ENCODE measurements at places on chromosomes 11 and 22. TPM values are rescaled to one million over a fixed set of nuclear protein-coding genes. Genes with fewer than 3 reads are reported as not detected.
A peak's percentile ranks its signal among the peaks of the same experiment; 100 is the strongest.

Gene TRPC6
- total RNA-seq = 5.8 TPM

Gene HBB
- total RNA-seq = 144 TPM

Gene ADAMTS8
- total RNA-seq = 1.2 TPM

Gene RGL4
- not detected for total RNA-seq

Gene SCGB1D2
- not detected for total RNA-seq

Gene CCDC87
- 0.55 TPM for total RNA-seq

Gene OR5T3
- not detected for total RNA-seq

Gene MIOX
- not detected for total RNA-seq

Gene PDE3B
- 35.9 TPM for total RNA-seq

Gene IL10RA
- 22.4 TPM for total RNA-seq

Gene KRTAP5-9
- 10.3 TPM for total RNA-seq

- no peak for DNase-seq
Observed at GRCh38 chr11:5369789-5370188, 13.8 kb upstream of the OR51M1 start.

DNA sequence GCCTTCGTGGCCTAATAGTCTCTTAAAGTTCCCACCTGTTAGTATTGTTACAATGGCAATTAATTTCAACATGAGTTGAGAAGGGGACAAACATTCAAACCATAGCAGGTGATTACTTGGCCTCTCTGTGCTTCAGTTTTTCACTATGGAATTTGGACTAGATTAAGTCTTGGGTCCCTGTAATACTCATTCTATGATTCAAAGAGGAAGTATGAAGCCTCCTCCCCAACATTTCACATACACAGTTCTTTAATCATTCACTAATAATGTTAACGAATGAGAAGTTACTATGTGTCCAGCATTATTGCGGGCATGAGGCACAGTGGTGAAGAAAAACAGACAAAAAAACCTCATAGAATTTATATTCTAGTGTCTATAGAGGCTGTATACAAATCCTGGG lies 19.9 kb upstream of the USP47 start:
- DNase-seq = no peak

DNA sequence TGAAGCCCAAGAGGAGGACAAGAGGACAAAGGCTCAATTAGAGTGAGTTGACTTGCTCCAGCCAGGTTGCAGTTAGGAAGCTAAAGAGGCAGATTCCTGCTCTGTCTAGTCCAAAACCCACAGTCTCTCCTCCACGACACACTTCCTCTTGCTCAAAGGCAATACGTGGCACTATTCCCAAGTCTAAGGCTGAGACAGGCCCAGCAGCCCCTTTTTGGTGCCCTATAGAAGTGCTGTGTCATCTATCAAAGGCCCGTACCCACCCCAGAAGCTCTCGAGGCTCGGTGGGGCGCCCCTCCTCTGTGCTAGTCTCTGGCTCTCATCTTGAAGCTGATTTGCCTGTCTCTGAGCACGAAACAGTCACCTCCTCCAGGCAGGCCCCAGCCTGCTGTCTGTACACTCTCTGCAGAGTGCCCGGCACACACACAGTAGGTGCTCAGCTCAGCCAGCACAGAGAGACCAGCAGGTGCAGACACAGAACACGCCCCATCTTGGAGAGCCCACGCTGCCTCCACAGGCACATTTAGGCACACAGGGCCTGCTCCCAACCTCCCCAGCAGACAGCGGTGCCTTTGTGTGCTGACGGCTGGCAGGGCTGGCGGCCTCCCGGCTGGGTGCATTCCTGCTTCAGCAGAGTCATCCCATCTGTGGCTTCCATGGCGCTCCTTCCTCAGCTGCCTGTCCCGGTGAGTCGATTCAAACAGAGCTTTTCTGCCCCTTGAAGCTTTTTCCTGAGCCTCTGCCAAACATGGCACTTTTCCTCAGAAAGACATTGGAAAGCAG lies 52.8 kb downstream of the MYH9 start:
- DNase-seq = no peak

DNA sequence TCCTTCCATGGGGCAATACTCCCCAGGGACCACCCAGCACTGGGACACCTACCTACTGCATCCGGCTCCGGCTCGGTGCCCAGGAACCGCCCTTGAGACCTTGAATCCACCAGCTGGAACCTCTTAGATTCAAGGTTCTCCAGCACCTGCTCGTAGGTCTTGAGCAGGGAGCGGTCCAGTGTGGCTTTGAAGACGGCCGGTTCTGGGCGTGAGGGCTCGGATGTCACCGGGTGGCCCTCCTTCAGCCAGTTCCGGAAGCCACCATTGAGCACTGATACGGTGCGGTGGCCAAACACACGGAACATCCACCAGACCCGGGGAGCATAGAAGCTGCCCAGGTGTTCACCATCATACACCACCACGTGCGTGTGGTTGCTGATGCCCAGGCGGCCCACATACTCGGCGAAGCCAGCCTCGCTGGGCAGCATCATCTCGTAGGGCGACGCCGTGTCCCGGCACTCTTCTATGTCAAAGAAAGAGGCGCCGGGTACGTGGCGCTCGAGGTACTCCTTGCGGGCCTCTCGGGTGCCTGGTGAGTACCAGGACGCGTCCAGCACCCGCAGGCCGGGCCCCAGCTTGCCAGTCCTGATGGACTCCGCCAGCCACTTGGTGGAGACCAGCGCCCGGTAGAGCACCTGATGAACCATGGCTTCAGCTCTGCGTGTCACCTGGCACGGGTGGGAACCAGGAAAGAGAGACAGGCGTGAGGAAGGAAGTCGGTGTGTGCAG lies 997 bp downstream of the TST start:
- no peak for DNase-seq

DNA sequence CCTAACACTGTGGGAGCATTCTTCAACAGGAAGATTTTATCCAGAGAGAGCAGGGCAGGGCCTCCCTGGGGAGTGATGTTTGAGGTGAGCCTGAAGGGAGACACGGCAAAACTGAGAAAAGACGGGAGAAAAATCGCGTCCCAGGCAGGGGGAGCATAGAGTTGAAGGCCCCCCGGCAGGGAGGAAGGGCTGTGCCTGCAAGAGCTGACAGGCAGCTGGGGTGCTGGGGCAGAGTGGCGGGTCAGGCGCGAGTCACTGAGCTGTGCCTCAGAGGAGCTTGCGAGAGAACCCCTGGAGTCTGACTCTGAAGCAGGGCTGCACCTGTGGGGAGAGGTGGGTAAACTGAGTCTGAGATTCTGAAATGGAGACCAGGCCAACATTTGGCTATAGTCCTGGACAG lies 14.8 kb downstream of the PKNOX2 start:
- DNase-seq = no peak

GRCh38 chr11:69888483-69889181 lies 69.4 kb upstream of the FGF3 start:
- DNase-seq = peak; percentile 65

DNA sequence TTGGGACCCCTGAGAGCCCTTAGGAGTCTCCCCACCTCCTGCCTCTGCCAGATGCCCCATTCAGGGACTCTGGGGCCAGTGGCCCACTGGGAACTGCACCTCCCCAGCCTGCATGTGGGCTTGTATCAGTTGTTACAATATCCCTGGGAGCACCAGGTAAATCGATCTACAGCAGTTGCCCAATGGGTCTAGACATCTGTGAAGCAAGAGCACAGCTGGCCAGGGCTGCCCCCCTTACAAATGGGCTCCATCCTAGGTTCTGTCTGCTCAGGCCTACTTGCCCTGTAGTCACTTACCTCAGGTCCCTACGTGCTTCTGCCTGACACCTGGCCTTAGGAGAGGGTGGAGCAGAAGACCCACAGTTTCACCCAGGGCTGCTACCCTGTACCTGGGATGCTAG lies 62.7 kb downstream of the HIRA start:
- no peak for DNase-seq

GRCh38 chr11:34476849-34477248 lies 36.7 kb downstream of the ELF5 start:
- no peak for DNase-seq

DNA sequence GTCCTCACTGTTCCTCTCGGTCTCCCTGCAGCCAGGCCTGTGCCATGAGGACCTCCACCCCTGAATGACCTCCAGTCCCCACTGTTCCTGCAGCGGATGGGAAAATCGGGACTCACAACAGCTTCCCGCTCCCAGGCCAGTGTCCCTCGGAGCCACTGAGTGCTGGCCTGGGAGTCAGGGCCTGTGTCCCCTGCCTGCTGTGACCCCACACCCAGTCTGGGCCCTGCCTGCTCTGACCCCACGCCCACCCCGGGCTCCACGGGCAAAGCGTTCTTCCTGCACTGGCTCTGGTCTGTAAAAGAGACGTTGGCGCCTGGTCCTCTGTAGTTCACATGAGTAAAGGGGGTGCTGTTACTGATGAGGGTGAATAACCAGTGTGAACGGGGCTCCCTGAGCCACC lies 73.0 kb upstream of the SHISAL1 start:
- no peak for DNase-seq

GRCh38 chr11:8338138-8338537 lies 74.5 kb upstream of the LMO1 start:
- no peak for DNase-seq

- no peak for DNase-seq
Observed at GRCh38 chr11:30559004-30559403, 27.1 kb downstream of the MPPED2 start.

DNA sequence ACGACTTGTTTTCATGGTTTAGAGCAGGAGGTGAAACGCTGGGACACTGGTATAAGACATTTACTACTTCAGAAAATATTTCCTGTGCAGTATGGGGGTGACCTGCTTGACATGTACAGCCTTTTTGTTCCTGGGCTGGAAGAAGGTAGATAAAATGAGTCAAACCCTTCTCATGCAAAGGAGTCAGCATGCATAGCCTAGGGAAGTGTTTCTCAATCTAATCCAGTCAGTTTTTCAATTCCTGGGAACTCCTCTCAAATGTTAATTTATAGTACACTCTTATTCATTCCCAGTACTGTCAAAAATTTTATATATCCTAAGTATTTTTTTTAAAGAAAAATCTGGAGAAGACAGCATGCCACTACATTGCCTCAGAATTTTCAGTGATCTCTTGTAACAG lies 154.7 kb upstream of the GUCY1A2 start:
- DNase-seq = no peak

- DNase-seq = no peak
Observed at GRCh38 chr11:34748036-34748435, 127.1 kb downstream of the EHF start.

- DNase-seq = no peak
Observed at GRCh38 chr11:69501891-69502860, 20.7 kb downstream of the LINC01488 start.

- no peak for DNase-seq
Observed at GRCh38 chr11:47887910-47888569, 39.9 kb upstream of the NUP160 start.

DNA sequence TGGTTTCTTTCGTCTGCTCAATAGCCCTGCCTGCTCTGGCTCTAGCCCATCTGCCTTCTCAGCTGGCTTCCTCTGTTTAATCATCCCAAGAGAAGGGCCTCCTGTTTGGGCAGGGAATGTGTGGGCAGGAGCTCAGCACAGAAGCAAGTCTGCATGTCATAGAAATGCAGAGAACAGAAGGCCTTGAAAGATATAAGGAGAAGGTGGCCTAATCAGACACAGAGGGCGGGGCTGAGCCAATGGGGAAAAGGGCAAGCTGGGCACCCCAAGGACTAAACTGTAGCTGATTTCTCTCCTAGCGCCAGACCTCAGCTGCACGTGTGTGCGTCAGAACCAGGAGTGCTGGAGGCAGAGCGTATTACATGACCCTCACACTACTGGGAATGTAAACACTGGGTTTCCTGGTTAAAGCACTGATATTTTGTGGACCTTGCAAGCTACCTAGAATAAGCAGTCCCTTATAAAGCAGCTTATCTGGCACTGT lies 7.6 kb upstream of the CCKBR start:
- DNase-seq = no peak

DNA sequence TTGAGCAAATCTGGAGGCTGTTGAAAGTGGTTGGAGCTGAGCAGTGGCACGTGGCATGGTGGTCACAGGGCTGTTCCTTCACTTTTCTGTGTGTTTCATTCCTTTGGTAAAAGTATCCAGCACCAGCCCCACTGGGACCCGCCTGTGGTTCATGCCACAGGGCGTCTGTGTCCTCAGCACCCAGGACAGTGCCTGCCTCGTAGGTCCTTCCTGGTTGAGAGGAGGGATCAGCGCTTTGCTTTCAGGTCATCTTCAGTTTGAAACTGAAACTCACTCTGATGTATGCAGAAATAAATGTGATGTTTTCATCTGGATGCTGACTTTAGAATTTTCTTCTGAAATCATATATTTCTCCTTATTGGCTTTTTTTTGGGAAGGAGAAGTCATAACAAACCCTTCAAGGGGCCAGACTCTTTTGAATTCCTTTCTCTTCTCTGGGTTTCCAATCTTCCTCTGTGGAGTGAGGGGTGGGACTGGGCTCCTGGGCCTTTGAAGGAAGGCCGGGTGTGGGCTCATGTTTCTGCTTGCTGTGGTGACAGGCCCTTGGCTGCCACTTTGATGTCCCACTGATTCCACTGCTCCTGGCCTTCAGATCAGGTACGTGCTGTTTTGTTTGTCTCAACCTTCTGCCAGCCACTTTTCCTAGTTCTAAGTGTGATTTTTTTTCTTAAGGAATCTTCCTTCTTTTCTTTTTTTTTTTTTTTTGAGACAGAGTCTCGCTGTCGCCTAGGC lies 26.2 kb downstream of the TBC1D22A start:
- DNase-seq = no peak

- DNase-seq = no peak
Observed at GRCh38 chr11:26557666-26558065, 14.4 kb downstream of the MUC15 start.

Measured in ureter (tissue), 1 donor.